T-helper 17 cell (primary cell): ENCODE measurements at places on chromosomes 2 and 18. TPM values are rescaled to one million over a fixed set of nuclear protein-coding genes. Genes with fewer than 3 reads are reported as not detected.

Gene SKOR2
- not detected for total RNA-seq

Gene TBC1D8
- 1.9 TPM for total RNA-seq

Gene SIX3
- total RNA-seq = not detected

Gene COPS8
- 46.0 TPM for total RNA-seq

Gene NEURL3
- 0.44 TPM for total RNA-seq

Gene SERPINB12
- not detected for total RNA-seq
